Activated CD4-positive, alpha-beta T cell treated with anti-CD3 and anti-CD28 coated beads, Interleukin-2, amount 50 U/mL, for 48 hours (primary cell): ENCODE measurements at places on chromosomes 7 and 10.

GRCh38 chr10:122504610-122504950 lies 43.2 kb downstream of the HTRA1 start:
- DNase-seq: no peak

GRCh38 chr7:13034693-13035092 lies 347.3 kb downstream of the ARL4A start:
- no peak for DNase-seq

DNA sequence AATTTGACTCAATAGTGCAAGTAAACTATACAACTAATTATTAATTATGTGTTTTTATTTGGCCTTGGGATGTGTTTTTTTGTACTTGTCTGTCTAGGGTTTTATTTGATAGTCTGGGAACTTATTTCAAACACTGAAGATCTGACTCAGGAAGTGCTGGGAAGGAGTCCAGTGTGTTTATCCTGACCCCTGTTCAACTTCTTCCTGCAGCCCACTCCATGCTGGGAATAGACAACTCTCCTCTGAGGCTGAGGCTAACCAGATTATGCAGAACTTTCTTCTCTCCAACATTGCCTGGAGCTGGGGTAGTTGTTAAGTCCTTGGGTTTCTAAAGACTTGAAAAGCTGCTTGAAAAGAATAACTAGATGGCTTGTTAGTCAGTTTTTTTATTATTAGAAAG lies 6.9 kb downstream of the CISD1 start:
- no peak for DNase-seq

- DNase-seq: no peak
Observed at GRCh38 chr7:107622429-107622828, 38.2 kb upstream of the SLC26A4 start.

DNA sequence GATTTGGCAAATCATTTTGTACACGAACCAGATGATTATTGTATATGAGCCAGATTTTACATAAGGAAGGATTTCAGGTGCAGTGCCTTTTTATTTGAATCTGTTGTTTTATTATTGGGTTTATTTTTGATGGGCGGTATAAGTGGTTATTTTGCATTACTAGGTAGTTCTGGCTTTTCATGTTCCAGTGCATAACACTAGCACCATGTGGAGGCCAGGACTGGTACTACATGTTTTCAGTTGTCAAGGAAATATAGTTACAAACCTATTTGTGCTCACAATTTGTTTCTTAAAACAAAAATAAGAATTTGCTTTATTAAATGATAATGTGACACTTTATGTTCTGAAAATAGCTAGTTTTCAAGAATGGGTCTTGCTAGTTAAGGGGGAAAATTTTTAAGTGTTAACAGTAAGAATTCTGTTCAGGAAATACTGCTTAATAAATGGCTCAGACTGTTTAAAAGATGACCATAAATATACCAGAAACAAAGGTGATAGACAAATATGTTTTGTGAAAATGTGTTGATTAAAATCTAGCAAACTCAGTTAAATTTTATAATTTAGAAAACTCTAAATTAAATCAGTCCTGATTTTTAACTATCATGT lies 7.1 kb upstream of the SEMA3E start:
- DNase-seq: no peak

DNA sequence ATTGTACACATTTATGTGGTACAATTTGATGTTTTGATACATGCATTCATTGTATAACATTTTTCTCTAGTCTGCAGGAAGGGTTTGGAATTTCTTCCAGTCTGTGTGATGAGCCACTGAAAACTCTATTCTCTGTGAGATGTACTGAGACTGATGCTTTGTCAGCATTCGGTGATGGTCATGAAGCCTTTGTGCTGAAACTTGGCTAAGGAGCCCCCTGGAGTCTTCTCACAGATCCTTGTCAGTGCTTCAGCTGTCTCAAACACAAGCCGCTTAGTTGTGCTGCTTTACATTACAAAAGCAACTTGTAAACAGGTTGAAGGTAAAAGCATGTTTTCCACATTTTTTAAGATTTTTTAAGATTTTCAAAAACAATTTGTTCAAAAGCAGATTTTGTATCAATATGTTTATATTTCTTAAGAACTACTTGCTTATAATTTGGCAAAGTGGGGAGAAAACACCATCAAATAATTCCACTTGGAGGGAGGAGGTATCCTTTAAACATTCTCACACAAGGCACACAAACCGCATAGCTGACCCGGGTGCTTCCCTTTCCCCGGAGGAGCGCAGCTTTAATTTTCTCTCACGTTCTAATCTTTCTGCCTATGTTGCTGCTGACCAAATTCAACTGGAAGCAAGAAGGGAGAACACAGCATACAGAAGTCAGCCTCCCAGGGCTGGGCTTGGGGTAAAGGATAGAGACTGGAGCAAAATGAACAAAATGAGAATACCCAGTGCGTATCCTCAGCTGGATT lies 249.8 kb upstream of the VSTM2A start:
- DNase-seq: no peak

DNA sequence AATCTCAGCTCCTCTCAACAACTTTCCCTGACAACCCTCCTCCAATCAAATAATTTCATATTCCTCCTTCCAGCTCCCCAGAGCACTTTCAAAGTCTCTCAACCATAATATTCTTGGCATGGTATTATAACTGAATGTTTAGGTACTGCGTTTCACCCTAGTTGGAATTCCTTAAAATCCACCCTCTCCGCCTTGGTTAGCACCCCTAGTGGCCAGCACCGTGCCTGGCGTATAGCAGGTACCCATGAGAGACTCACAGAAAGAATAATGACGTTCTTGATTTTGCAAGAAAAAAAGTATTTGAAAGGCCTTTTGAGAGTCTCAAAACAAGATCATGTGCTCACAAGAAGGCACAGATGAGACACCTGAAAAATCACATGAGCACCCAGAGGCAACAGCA lies 50.9 kb downstream of the GLI3 start:
- DNase-seq: no peak

DNA sequence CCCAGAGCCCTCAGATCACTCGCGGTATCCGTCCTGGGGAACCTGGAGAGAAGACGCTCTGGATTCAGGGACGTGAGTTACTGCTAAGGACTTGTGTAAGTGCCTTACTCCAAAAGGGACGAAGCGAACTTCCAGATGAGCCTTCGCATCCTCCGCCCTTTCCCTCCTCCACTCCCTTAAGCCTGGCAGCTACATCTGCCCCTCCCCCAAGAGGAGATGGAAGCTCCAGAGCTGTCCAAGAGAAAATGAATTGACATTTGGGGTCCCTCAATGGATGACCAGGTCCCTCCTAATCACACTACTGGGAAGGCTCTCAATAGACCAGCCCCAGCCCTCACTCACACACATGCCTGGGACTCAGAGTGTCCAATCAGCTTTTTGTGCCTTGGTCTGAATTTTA lies 31.3 kb upstream of the GDF10 start:
- DNase-seq: no peak

GRCh38 chr7:149733131-149733923 lies 40.1 kb downstream of the ZNF467 start:
- no peak for DNase-seq

DNA sequence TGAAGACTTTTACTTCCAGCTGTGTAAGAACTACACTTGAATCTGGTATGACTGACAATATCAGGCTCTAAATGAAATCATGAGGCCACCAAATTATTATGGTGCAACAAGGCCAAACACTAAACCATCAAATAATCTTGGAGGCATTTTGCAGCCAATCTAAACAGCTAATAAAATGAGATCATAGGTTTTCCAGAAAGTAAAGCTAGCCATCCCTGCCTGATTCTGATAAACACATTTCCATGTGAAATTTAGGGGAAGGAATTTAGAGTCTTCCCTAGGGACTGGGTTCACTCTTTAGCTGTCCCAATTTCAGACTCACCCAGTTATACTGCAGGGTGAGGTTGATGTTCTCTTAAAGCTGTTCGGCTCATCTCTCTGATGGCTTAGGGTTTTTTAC lies 190.3 kb upstream of the TMEM196 start:
- no peak for DNase-seq

GRCh38 chr10:86350897-86351296 lies 15.7 kb downstream of the GRID1 start:
- DNase-seq: no peak

GRCh38 chr7:12685550-12685949 lies 1.9 kb upstream of the ARL4A start:
- DNase-seq: peak; percentile 18

GRCh38 chr10:21020545-21020944 lies 123.4 kb upstream of the NEBL start:
- peak; percentile 53 for DNase-seq

- DNase-seq: no peak
Observed at GRCh38 chr10:124157271-124157681, 63.9 kb upstream of the CHST15 start.

DNA sequence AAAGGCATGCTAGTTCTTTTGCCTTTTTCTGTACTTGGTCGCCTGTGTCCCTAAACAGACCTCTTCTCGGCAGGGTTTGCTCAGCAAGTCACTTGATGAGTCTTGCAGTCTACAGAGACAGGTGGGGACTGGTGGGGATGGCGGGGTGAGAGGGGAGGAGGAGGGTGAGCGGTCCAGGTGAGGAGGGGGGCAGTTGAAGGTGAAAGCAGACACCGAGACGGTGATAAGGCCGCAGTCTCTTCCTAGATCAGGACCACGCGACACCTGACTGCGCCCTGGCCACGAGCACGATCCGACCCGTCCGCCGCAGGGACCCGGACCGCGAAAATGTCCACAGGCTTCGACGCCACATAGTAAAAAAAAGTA lies 566 bp downstream of the ASNS start:
- peak; percentile 30 for DNase-seq

- DNase-seq: no peak
Observed at GRCh38 chr10:131511391-131511790, 199.9 kb upstream of the TCERG1L start.

- DNase-seq: no peak
Observed at GRCh38 chr7:141442781-141443180, 108.4 kb upstream of the AGK start.

DNA sequence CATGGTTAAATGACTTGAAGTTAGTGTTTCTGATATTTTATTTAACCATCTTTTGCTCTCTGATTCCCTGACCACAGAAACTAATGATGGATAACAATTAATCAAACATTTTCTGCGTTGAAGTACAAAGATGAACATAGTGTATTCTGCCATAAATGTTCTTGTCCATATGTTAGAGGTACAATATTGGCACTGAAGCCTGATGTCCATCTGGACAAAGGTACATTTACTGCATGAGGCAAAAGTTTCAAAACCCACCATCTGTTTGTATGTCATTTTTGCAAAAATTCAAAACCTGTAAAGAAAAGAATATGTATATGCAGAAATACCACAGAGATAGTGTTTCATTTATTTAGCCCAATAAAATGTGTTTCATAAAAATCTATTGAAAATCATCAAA lies 861.5 kb downstream of the ANKRD7 start:
- no peak for DNase-seq

- no peak for DNase-seq
Observed at GRCh38 chr10:3978761-3979160, 193.8 kb upstream of the KLF6 start.

DNA sequence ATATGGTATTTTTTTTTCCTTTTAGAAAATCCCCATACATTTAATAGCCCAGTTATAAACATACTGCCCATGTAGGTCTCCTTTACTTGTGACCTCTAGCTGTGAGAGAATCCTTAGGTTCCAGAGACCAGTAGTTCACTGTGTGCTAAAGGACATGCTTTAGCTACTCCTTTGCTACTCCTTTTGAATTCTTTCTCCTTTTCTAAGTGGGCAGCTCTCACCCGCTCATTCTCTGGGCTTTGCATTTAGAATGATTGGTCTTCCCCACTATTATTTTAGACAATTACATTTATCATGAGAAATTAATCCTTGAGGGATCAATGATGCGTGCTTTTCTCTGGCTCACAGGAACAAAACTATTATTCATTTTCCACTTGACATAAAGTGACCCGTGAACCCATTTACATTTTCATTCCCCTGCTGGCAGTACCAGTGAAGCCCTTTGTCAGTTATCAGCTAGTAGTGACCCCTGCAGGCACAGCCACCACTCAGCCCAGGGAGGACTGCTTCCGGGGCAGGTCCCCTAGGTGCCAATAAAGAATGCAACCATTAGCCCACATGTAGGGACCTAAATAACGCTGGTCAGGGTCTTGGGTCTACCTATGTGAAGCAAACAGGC lies 844.3 kb downstream of the CNTNAP2 start:
- no peak for DNase-seq
